ENCODE measurements at places on chromosomes 16 and 17.

GRCh38 chr17:1529863-1530262 lies 13.5 kb upstream of the INPP5K start:
- no peak overlapping the region for H3K27ac ChIP-seq
- DNase-seq = no peak
- H3K4me3 ChIP-seq = no peak overlapping the region
- H3K36me3 ChIP-seq = peaks cover 83% of the 10 kb centered on the region
- no peaks in the 10 kb centered on the region for H3K4me1 ChIP-seq

- DNase-seq = no peak
- H3K36me3 ChIP-seq = peaks cover 35% of the 10 kb centered on the region
- no peak overlapping the region for H3K27ac ChIP-seq
- H3K4me1 ChIP-seq = peaks cover 5% of the 10 kb centered on the region
- no peaks in the 10 kb centered on the region for H3K27me3 ChIP-seq
Observed at GRCh38 chr17:60524463-60525327, 1.3 kb downstream of the APPBP2 start.

DNA sequence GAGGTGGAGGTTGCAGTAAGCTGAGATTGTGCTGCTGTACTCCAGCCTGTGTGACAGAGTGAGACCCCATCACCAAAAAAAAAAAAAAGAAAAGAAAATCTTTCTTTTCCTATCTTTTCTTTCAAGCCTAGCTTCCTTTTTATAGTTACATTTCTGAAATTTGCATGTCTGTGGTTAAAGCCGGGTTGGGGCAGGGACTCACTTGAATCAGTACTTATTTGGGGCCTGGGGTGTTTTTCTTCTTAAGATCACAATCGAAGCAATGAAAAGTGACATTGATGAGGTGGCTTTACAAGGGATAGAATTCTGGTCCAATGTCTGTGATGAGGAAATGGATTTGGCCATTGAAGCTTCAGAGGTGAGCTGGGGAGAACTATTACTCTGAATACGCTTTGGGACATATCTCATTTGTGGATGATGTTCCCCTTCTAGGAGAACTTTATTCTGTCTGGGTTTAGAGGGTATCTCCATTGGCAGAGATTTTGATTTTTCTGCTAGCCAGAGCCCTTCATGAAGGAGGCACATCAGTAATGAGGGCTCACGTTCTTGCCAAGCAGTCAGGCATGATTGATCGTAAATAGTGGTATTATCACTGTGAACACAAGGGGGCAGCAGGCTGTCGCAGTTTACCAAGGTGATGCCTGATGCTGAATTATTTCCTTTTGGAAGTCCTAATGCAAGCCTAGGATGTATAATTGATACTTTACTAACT lies 14.3 kb downstream of the KPNB1 start:
- H3K27me3 ChIP-seq = no peaks in the 10 kb centered on the region
- peaks cover 2% of the 10 kb centered on the region for H3K4me1 ChIP-seq
- H3K4me3 ChIP-seq = no peak overlapping the region
- H3K36me3 ChIP-seq = peaks cover 98% of the 10 kb centered on the region

DNA sequence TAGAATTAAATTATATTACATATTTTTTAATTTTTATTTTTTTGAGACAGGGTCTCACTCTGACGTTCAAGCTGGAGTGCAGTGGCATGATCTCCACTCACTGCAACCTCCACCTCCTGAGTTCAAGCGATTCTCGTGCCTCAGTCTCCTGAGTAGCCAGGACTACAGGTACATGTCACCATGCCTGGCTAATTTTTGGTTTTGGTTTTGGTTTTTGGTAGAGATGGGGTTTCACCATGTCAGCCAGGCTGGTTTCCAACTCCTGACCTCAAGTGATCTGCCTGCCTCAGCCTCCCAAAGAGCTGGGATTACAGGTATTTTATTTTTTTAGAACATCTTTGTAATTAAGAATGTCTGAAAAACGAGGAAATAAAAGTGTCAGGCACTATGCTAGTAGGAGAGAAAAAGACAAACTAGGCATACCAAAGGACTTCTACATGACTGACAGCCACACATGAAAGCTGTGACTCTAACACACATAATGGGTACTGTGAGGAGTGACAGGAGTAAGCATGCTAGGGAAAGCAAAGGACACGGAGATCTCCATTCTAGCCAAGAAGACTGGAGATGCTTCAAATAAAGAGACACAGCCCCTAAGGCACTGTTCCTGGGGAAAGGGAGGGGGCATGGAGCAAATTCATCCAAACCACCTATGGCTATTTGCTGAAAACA lies 7.3 kb downstream of the GNA13 start:
- no peak overlapping the region for H3K27ac ChIP-seq
- H3K4me3 ChIP-seq = no peak overlapping the region
- H3K27me3 ChIP-seq = no peaks in the 10 kb centered on the region
- H3K4me1 ChIP-seq = no peaks in the 10 kb centered on the region

DNA sequence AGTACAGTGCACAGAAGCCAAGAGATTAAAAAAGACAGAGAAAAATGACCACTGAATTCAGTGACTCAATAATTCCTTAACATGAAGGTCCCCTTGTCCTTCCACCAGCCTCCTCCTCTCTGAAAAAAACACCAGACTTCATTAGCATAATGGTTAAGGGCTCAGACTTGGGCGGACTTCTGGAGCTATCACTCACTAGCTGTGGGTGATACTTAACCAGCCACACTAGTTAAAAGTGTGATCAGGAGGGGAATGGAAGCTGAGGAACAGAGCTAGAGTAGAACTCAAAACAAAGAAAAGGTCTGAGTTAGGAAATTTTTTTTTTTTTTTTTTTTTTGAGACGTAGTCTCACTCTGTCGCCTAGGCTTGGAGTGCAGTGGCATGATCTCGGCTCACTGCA lies 23.2 kb downstream of the ZNF652 start:
- H3K4me1 ChIP-seq = peaks cover 2% of the 10 kb centered on the region
- H3K27me3 ChIP-seq = no peaks in the 10 kb centered on the region
- H3K4me3 ChIP-seq = no peak overlapping the region
- no peaks in the 10 kb centered on the region for H3K36me3 ChIP-seq
- H3K27ac ChIP-seq = no peak overlapping the region
- no peak for DNase-seq

DNA sequence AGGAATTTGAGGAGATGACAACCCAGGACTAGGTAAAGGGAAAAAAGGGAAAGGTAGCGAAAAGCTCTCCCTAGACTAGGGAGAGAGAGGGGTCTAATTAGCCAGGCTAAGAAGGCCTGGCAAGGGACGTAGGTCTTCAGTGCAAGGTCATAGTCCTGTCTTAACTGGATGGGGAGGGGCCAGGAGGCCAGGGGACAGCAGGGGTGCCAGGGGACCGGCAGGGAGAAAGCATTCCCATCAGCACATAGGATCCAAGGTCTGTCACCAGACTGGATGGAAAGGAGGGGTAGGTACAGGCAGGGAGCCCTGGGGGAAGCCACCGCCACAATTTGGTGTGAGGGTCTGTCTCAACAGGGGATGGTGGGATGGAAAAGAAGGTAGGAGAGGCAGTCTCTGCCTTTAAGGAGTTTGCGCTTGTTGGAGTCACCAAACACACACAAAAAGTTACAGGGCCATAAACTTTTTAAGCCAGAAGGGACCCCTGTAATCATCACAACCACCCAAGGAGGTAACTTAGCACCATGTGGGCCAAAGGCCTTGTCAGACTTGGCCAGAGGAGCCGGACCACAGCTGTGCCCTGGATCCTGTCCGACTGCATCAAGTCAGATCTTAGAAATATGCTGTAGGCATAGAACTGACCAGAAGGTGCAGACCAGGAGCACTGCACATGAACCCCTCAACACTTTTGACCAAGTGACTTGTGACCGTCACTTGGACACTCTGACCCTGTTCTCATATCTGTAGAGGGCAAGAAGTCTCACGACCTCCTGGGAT lies 10.0 kb downstream of the AXIN2 start:
- no peak overlapping the region for H3K4me3 ChIP-seq
- no peak overlapping the region for H3K27ac ChIP-seq
- peaks cover 7% of the 10 kb centered on the region for H3K27me3 ChIP-seq
- no peak for DNase-seq
- H3K4me1 ChIP-seq = peaks cover 50% of the 10 kb centered on the region

GRCh38 chr16:7545251-7545650 lies 212.6 kb downstream of the RBFOX1 start:
- no peak for DNase-seq
- H3K4me3 ChIP-seq = no peak overlapping the region
- no peak overlapping the region for H3K27ac ChIP-seq
- H3K4me1 ChIP-seq = peaks cover 7% of the 10 kb centered on the region
- H3K27me3 ChIP-seq = no peaks in the 10 kb centered on the region
- no peaks in the 10 kb centered on the region for H3K36me3 ChIP-seq

GRCh38 chr16:54647216-54647615 lies 283.4 kb upstream of the IRX5 start:
- no peak for DNase-seq
- H3K4me3 ChIP-seq = no peak overlapping the region
- H3K27ac ChIP-seq = no peak overlapping the region
- no peaks in the 10 kb centered on the region for H3K36me3 ChIP-seq

GRCh38 chr17:69030169-69030568 lies 30.6 kb downstream of the ABCA9 start:
- H3K27me3 ChIP-seq = no peaks in the 10 kb centered on the region
- H3K4me3 ChIP-seq = no peak overlapping the region
- no peak overlapping the region for H3K27ac ChIP-seq
- H3K36me3 ChIP-seq = no peaks in the 10 kb centered on the region
- no peaks in the 10 kb centered on the region for H3K4me1 ChIP-seq
- no peak for DNase-seq

DNA sequence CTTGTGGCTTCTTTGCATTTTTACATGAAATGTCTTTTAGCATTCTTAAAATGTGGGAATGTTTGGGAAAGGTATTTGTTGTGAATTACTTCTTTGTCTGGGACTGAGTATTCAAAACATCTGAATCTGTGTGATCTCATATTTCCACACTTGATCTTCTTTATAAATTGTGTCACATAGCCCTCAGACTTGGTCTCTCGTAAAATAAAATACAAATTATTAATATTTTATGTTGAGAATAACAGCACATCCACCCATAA lies 81.9 kb downstream of the TUBD1 start:
- H3K4me1 ChIP-seq = no peaks in the 10 kb centered on the region
- H3K4me3 ChIP-seq = no peak overlapping the region
- no peak for DNase-seq
- H3K36me3 ChIP-seq = peaks cover 1% of the 10 kb centered on the region
- H3K27me3 ChIP-seq = no peaks in the 10 kb centered on the region

DNA sequence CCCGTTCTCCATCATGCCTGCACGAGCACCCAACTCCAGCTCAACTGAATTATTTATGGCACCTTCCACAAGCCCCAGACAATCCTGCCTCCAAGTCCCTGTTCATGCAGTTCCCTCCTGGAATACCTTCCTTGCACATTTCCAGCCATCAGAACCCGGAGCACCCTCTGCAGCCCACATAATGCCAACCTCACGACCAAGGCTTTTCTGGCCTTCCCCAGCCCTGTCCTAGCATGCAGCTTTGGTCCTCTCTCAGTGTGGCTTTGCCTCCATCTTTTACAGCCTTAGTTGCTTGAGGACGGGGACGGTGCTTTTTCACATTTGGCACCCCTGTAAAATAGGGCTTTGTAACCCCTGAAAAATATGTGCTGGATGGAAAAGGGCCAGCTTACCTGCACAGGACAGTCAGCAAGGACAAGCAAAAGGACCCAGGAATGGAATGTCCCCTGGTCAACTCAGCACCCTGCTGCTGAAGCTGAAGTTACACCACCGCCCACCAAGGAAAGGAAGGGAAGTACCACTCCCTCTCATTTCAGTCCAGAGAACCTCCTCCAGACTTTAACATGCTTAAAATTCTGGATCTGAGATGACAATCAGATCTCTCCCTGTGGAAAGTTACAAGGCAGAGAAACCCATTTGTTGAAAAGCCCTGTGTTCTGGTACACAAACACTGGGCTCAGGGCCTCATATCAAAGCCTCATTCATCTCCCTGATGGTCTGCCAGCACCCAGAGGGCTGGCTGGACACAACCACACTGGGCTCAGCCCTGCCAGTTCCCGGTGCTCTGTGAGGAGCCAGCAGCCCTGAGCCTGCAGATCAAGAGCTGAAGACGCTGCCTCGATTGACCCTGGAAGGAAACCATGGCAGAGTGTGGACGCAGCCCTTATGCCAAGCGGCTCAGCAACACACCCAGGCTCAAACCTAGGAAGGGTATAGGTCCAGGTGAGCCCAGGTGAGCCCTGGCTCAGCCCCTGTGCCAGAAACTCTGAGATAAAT lies 2.9 kb downstream of the SLC39A11 start:
- H3K36me3 ChIP-seq = no peaks in the 10 kb centered on the region
- no peaks in the 10 kb centered on the region for H3K27me3 ChIP-seq
- DNase-seq = no peak
- no peak overlapping the region for H3K4me3 ChIP-seq

GRCh38 chr16:47096297-47096696 lies 47.4 kb downstream of the NETO2 start:
- H3K27ac ChIP-seq = no peak overlapping the region
- no peak overlapping the region for H3K4me3 ChIP-seq
- DNase-seq = no peak
- no peaks in the 10 kb centered on the region for H3K4me1 ChIP-seq
- H3K27me3 ChIP-seq = no peaks in the 10 kb centered on the region

- H3K27me3 ChIP-seq = peaks cover 11% of the 10 kb centered on the region
- no peak overlapping the region for H3K27ac ChIP-seq
- H3K4me3 ChIP-seq = no peak overlapping the region
- DNase-seq = peak; percentile 15
- H3K36me3 ChIP-seq = no peaks in the 10 kb centered on the region
Observed at GRCh38 chr17:27430882-27431491, 25.3 kb upstream of the KSR1 start.

DNA sequence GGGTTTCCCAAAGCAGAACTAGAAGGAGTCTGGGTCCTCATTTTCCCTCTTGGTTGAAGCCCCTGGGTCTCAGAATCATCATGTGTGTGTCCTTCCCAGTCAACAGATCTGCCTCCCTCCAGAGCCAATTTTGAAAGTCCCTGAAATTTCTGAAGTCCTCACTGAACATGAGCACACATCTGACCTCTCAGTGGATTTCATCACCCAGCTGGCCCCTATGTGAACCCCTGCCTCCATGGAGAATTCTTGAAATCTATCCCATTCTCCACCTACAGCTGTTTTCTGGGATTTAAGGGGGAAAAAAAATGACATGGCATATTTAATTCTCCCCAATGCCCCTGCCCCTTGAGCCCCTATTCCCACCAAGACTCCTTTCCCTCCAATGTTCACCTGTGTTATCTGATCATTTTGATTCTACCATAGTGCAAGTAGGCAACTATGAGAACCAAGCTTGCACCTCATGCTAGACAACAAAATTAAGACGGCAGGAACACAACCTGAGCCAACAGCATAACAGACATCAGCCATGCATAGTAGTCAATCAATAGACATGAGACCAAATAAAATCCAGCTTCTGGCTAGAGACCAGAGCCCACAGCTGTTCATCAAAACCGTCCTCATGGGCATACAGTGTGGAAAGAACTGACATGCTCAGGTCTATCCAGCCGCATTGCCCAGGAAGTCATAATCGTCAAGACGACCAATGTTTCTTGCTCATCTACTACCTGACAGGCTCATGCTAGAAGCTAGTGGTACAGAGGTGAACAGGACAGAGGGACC lies 14.9 kb downstream of the SOX9 start:
- H3K36me3 ChIP-seq = no peaks in the 10 kb centered on the region
- no peak for DNase-seq
- H3K27me3 ChIP-seq = no peaks in the 10 kb centered on the region
- H3K4me1 ChIP-seq = no peaks in the 10 kb centered on the region
- no peak overlapping the region for H3K4me3 ChIP-seq

All from neuronal stem cell (in vitro differentiated cells).